Stimulated activated CD4-positive, alpha-beta T cell treated with anti-CD3 and anti-CD28 coated beads, Interleukin-4, amount 100 ng/mL, for 24 hours (primary cell): ENCODE measurements at places on chromosomes 11 and 22.

GRCh38 chr22:49380095-49380827, 447.4 kb downstream of the BRD1 start:
- DNase-seq, result no peak

DNA sequence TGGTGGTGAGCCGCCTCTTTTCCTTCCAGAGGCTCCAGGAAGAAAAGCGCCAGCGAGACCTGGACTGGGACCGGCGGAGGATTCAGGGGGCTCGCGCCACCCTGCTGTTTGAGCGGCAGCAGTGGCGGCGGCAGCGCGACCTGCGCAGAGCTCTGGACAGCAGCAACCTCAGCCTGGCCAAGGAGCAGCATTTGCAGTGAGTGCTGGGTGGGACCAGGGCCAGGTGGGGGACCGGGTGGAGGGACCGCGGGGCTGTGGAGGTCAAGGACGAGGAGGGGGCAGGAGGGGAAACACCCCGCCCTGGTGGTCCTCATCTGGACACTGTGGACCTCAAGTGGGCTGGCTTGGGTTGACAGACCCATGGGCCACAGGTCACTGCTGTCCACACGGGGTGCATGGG, 17.4 kb downstream of the RIBC2 start:
- no peak for DNase-seq

GRCh38 chr22:43313244-43313889, 29.8 kb downstream of the SCUBE1 start:
- DNase-seq, result no peak

DNA sequence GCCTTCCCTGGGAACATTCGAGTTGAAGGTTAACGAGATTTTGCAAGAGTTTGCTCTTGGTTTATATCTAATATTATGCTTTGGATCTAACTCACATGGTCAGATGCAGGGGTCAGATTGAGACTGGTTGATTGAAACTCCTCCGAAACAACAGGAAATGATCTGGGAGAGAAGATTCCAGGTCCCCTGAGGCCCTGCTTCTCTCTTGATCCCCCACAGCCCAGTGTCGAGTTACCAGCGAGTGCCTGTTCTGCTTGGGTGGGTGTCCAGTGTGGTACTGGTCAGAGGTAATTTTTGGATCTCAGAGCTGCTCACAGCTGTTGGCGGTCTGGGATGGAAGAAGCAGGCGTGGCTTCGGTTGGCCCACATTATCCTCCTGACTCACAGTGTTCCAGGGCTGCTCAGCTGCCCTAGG, 9.2 kb downstream of the FBLN1 start:
- no peak for DNase-seq

- peak; percentile 88 for DNase-seq
Observed at GRCh38 chr11:86456075-86456939, 81.6 kb downstream of the CCDC81 start.

GRCh38 chr22:29344137-29344536, 28.6 kb upstream of the RASL10A start:
- DNase-seq, result no peak

DNA sequence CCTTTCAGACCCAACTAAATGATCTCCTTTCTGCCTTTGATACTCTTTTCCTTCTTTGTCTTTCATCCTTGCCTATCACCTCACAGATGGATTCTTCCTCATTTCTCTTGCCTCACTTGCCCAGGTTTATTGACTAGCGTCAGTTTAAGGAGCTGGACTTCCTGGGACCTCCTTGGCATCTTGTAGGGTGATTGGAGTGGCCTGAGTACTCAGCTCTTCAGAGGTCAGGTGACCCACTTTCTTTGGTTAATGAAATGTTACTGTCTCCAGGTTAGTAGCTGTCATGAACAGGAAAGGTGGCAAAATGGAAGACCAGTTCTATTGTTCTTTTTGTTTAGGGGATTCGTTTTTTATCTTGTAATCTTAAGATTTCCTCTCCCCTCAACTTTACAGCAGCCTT, 4.6 kb upstream of the BACE1-AS start:
- no peak for DNase-seq

DNA sequence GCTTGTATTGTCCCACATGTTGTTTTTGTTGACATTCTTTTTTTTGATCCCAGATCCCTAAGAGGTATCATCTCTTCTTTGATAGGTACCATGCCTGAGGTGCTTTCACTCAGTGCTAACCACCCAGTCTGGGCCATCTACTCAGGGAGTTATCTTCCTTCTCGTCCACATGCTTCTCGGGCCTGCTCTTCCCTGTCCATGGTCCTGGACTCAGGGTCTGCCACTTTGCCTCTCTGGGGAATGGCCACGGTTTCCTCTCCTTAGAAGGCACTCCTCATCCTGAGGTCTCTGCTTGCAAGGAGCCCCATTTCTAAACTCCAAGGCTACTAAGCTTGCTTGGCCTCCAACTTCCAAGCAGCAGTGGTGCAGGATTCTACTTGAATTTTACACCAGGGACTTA, 227.0 kb upstream of the NCAM1 start:
- DNase-seq, result no peak

DNA sequence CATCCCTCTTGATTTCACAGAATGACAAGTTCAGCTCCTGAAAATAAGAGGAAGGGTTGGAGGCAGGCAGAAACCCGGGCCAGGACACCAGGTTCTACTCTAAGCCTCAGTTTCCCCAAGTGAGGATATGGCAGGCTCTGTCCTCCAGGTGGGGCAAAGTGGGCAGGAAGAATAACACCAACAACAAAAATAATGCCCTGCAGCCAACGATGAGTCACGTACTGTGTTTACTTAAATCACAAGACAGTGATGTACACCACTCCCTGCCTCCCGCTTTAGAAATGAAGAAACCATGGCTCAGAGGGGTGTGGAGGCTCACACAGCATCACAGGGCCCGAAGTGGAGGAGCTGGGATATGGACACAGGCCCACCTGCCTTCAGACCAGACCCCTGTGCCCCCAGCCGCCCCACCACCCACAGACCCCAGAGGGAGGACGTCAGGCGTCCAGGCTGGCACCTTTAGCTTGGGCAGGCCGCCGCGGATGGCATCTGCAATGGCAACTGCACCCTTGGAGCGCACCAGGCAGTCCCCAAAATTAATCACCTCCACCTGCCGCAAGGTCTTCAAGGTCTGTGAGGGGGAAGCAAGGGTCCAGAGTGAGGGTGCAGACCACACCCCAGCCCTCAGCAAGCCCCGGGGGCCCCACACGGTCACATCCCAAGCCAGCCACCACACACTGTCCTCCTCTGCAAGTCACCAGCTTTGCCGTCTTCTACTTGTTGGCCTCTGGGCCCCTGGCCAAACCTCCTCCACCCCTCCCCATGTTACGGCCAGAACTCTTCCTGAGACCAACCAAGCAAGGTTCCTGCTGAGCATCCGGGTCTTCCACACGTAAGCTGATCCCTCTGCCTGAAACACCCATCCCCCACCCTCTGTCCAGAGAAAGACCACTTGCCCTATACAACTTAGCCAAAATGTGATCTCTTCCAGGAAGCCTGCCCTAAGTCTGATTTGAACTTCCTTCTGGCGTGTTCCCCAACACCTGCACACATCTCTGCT, 15.8 kb upstream of the CHADL start:
- DNase-seq, result no peak

DNA sequence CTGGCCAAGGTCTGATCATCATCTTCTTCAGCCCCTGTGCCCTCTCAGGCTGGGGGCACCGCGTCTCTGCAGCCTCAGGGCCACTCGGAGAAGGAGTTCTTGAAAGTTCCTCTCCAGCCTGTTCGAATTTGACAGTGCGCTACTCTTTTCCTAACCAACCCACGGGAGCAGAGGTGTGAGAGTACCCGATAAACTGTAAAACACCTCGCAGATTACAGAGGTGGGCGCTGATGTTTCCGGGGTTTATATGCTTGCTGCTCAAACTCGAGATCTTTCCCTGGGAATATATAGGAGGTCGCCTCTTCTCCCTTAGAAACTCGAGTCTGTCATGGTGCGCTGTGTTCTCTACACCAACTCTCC, 515 bp downstream of the CTR9 start:
- DNase-seq, result no peak

DNA sequence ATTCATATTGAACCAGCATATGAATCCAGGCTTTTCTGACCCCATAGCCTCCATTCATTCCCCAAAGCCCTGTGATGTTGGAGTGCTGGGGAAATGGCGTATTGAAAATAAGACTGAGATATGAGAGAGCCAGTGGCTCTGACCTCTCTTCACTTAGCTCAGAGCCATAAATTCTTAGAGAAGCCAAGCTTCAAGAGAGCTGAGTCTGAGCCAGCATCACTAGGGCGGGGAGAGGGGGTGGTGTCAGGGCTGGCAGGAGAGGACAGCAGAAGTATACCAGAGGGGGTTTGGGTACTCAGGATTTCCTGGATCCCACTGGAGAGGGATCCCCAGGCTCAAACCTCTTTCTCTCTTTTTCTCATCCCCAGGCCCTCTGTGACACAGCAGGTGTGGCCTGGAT, 16.7 kb upstream of the MOGAT2 start:
- no peak for DNase-seq

GRCh38 chr22:28674121-28674563, 5.5 kb downstream of the TTC28 start:
- DNase-seq, result peak; percentile 33

GRCh38 chr22:23534851-23535717, 45.0 kb downstream of the IGLL1 start:
- DNase-seq, result no peak

- DNase-seq, result no peak
Observed at GRCh38 chr11:95895815-95896214, 28.1 kb downstream of the MTMR2 start.

- DNase-seq, result no peak
Observed at GRCh38 chr11:68649851-68650555, 34.3 kb upstream of the GAL start.

GRCh38 chr11:125364121-125364826, 131.8 kb downstream of the FEZ1 start:
- no peak for DNase-seq

GRCh38 chr11:88683024-88683423, 345.5 kb upstream of the CTSC start:
- DNase-seq, result no peak

DNA sequence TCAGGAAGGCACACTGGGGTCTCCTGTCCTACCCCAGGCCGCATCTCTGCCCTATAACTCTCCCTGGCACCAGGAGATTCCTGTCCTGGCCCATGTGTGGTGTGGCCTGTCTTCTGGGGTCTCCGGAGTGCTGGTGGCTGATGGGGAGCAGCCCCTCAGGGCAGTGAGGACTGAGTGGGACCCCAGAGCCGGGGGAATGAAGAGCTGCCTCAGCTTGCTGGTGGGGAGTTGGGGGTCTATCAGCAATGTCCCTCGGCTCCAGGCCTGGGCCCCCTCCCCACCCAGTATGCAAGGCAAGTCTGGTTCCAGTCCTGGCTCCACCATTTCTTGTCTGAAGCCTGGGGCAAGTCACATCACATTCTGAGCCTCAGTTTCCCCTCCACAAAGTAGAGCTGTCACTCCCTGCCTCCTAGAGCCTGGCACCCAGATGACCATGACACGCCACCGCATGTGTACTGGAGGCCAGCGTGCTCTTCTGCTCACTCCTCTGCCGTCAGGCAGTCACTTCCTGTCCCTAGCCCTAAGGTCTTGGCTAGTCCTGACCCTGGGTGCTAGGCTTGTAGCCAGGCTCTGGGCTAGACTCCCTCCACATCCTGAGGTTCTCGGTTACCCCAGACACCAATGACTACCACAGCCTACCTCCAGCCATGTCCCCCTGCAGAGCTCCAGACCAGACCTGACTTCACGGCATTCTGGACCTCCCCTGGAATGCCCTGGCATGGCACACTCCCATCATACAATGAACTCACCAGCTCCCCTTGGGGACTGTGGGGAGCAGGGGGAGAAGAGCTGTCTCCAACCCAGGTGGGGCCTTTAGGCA, 12.8 kb downstream of the ARAP1 start:
- no peak for DNase-seq

- no peak for DNase-seq
Observed at GRCh38 chr11:96088914-96089313, 165.0 kb upstream of the MTMR2 start.

DNA sequence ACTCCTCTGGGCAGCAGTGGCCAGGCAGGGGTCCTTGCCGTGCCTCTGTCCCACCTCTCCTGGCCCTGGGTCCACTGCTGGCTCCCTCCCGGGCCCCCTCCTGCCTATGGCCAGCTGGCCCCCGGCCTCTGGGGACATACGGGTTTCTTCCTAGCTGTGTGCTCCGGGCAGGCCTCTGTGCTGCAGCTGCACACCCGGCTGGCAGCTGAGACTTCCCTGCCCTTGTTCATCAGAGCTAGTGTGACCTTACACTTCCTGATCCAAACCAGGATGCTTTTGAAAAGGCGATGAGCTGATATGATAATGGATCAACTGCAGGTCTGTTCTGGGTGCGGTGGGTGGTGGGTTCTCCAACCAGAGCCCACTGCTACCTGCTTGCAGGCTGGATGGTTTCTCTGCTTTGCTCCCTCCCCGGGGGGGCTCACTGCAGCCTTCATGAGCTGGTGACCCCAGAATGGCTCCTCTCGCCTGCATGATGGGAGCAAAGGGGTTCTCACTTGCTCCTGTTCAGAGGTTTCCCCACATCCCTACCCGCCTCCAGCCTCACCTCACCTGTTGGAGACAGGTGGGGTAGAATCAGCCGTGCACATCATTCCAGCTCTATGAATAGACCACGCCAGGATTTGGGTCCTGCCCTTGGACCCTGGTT, 13.3 kb downstream of the B3GAT1 start:
- DNase-seq, result no peak
